ENCODE measurements at places on chromosomes 5 and 9.
A peak's percentile ranks its signal among the peaks of the same experiment; 100 is the strongest.

- DNase-seq, result no peak
These were observed 813.8 kb upstream of the DMAC1 start for GRCh38 chr9:8613346-8613825.

DNA sequence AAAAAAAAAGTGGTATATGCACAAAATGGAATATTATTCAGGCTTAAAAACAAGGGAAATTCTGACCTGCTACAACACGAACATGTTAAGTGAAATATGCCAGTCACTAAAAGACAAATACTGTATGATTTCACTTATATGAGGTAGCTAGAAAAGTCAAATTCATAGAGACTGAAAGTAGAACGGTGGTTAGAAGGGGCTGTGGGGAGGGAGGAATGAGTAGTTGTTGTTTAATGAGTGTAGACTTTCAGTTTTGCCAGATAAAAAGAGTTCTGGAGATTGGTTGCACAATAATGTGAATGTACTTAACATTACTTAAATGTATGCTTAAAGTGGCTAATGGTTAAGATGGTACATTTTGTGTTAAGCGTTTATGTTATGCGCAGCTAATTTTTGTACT lies 79.5 kb upstream of the IL12B start:
- DNase-seq, result no peak

DNA sequence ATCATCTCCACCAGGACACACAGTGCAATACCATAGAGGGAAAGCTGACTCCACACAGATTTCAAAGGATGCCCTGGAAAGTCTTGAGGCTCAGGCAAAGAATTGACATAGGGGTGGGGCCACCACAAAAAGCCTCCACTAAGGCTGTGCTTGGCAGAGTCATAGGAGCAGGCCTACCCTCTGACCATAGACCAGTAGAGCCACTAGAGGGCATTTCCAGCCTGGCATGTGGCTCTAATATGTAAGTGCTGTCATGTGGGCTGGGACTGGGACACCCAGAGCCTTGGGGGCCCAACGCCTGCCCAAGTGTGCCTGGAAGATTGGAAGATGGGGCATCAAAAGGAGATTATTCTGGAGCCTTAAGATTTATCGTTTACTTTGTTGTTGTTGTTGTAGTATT lies 726.0 kb downstream of the DNAH5 start:
- DNase-seq, result no peak

GRCh38 chr5:20307391-20307790 lies 319.4 kb upstream of the CDH18 start:
- no peak for DNase-seq

DNA sequence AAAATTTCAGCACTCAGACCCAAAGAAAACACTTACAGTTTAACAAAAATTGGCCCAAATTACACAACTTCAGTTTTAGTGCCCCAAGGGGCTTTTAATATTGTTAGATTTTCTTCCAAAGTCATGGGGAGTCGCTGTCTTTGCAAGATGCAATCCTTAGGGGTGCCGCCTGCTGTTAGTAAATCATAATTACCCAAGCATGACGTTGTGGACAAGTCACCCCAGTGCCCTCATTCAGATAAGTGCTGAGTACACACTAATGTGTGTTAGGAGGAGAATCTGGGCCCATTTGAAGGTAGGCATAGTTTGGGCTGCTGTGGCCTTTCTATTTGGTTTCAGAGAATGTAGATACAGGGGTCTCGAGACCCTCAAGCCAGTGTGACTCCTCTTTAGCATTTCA lies 138.1 kb downstream of the SV2C start:
- DNase-seq, result no peak

GRCh38 chr9:124449381-124450151 lies 685 bp upstream of the ADGRD2 start:
- DNase-seq, result no peak

DNA sequence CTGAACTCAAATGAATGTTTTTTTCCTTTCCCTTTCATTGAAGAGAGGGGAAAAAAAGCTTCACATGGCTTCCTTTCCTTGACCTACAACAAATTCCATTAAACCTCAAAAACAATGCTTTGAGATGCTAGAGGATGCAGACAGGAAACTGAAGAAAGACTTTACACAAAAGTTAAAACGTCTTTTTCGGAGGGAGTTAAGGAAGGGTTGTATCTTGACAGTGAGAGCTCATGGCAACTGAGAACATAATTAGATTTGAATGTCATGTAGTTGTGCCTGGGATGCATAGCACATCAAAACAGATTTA lies 66.4 kb downstream of the EBF1 start:
- no peak for DNase-seq

GRCh38 chr5:161483721-161484120 lies 62.8 kb downstream of the GABRB2 start:
- no peak for DNase-seq

- DNase-seq, result no peak
These were observed 118.2 kb upstream of the RPS23 start for GRCh38 chr5:82396396-82396795.

DNA sequence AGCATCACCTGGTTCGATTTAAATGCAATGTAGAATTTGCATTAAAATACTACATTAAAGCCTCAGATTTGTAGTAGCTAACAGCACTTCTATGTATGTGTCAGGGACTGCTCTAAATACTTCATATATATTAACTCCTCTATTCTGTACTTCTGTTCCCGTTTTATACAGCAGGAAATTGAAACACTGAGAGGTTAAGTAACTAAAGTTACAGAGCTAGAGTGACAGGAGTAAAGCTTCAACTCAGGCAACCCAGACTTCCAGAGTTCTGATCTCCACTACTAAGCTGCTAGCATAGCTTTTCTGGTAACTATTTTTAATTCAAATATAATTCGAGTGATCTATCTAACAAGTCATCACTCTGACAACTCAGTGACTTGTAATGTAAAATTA lies 619 bp upstream of the APC start:
- DNase-seq, result no peak

GRCh38 chr9:28177142-28177541 lies 603.9 kb upstream of the C9orf72 start:
- DNase-seq, result no peak

DNA sequence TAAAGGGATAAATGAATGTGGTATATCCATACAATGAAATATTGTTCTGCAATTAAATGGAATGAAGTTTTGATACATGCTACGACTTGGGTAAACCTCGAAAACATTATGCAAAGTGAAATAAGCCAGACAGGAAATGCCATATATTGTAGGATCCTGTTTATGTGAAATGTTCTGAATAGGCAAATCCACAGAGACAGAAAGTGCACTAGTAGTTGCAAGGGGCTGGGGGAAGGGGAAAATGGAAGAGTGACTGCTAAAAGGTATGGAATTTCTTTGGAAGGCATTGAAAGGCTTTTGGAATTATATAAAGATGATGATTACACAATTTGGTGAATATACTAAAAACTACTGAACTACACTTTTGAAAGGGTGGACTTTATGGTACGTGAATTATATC lies 97.0 kb downstream of the FOXD1 start:
- DNase-seq, result no peak

- no peak for DNase-seq
These were observed 10.9 kb downstream of the MCTP1 start for GRCh38 chr5:95274011-95274410.

DNA sequence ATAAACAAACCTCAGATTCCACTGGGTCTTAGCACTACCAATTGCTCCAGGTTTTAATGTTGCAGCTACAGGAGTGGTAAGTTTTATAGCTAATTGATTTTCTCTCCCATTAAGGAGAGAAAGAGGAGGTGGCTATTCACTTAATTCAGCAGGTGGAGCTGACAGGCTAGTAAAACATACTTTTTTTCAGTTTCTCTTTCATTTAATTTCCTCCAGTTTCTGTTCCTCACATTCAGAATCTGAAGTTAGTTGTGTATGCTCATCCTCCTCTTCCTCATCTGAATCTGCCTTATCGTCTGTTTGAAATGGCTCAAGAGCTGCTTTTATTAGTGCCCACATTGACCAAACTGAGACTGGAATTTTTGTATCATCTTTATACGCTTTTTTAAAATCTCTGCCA lies 98.0 kb downstream of the PLPPR1 start:
- DNase-seq, result no peak

GRCh38 chr9:115481769-115482168 lies 363.8 kb upstream of the TNC start:
- no peak for DNase-seq

DNA sequence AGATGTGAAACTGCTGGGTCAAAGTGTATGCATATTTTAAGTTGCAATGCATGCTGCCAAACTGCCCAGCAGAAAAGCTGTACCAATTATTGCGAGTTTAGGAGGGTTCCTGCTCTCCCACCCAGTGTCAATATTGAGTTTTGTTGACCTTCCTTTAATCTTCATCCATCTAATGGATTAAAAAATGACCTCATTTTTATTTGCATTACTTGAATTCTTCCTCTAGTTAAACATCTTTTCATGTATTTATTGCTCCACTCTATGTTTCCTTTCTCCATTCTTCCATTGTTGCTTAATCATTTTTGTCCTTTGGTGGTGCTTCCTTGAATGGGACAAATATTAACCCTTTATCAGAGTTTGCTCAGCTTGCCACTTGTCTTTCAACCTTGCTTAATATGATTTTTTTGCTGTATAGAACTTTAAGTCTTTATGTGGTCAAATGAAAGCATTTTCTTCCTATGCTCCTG lies 32.4 kb downstream of the TLE1 start:
- DNase-seq, result no peak

GRCh38 chr9:13568841-13569601 lies 289.5 kb upstream of the MPDZ start:
- peak; percentile 79 for DNase-seq

GRCh38 chr5:4348423-4348822 lies 752.8 kb downstream of the IRX1 start:
- DNase-seq, result no peak

DNA sequence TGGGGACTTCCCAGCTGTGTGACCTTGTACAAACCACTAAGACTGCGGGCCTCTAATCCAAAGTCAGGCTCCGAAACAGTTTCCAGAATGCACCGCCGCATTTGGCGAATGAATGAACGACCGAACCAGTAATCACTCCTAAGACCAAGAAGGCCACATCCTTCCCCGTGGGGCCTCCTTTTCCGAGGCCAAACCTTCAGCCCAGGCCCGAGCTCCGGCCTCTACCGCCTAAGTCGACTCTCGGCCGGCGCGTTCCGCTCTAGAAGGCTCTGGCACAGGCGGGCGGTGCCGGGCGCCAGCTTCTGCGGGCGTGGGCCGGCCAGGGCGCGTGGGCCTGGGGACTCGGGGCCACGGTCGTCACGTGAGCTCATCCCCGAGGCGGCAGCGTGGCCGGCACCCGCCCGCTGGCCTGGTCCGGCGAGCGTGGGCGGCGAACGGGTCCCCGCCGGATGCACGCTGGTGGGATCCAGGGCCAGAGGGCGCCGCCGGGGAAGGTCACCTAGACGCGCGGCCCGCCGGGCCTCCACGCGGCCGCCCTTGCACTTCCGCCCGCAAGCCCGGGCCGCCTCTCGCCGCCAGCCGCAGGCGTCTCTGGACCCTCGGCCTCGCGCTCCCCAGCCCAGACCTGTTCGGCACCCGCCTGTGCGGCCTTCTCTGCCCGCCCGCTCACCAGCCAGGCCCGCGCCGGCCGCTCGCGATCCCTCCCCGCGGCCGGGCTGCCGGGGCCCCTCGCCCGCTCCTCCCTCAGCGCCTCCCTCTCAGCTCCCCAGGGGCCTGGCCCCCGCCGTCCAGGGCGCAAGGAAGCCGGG lies 754 bp downstream of the VDAC1 start:
- DNase-seq, result peak; percentile 58

GRCh38 chr9:37324691-37325490 lies 97.6 kb upstream of the GRHPR start:
- peak; percentile 34 for DNase-seq

GRCh38 chr5:119409235-119409815 lies 43.0 kb upstream of the HSD17B4 start:
- no peak for DNase-seq

DNA sequence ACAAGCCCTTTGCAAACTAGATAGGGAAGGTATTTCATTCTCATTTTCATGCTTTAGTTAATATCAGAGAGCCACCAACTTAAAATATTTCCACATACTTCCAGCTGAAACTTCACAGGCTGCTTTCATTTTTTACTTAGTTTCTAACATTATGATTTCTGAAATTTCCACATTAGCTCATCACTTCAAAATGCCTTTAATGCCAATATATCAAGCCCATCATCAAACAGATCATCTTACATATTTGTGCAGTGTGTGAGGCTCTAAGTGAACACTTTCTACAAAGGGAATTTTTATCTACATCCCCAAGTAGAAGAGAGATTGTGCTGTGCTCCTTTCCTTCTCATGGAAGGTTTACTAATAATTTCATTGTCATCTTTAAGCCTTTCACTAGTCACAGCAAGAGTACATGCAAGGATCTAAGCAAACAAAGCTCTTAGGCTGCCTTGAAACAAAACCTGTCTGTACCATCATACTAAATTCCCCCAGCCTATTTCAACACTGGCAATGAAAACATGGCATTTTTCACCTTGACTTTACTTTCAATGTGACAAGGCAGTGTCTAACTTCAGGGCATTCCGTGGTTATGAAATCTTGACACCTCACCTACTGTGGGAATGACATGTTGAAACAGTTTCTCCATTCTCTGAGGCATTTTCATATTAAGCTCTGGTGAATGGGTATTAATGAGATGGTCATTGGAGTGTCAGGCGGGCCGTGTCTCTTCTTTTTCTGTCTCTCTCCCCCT lies 45.4 kb downstream of the PPP2R2B start:
- DNase-seq, result no peak

DNA sequence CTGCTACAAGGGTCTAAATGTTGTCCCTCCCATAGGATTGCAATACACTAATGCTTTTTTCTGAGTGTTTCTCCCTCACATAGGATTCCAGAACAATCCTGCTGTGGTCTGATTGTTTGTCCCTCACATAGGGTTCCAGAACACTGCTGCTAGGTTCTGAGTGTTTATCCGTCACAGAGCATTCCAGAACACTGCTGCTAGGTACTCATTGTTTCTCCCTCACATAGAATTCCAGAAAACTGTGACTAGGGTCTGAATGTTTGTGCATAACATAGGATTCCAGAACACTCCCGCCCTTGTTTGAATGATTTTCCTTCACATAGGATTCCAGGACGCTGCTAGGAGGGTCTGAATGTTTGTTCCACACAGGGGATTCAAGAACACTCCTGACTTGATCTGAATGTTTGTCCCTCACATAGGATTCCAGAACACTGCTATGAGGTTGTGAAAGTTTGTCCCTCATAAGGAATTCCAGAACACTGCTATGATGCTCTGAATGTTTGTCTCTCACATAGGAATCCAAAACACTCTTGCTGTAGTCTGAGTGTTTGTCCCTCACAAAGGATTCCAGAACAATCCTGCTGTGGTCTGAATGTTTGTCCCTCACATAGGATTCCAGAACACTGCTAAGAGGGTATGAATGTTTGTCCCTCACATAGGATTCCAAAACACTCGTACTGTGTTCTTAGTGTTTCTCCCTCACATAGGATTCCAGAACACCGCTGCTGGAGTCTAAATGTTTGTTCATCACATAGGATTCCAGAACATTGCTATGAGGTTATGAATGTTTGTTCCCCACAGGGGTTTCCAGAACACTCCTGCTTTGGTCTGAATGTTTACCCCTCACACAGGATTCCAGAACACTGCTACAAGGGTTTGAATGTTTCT lies 213.5 kb downstream of the FOXD4L6 start:
- no peak for DNase-seq

GRCh38 chr9:131744720-131745201 lies 4.9 kb upstream of the RAPGEF1 start:
- DNase-seq, result peak; percentile 55

- no peak for DNase-seq
These were observed 114.8 kb downstream of the TLE4 start for GRCh38 chr9:79686381-79687130.

Measured in globus pallidus (tissue), 1 donor.